ENCODE measurements at places on chromosomes 4 and X. TPM values are rescaled to one million over a fixed set of nuclear protein-coding genes. Genes with fewer than 3 reads are reported as not detected.

DNA sequence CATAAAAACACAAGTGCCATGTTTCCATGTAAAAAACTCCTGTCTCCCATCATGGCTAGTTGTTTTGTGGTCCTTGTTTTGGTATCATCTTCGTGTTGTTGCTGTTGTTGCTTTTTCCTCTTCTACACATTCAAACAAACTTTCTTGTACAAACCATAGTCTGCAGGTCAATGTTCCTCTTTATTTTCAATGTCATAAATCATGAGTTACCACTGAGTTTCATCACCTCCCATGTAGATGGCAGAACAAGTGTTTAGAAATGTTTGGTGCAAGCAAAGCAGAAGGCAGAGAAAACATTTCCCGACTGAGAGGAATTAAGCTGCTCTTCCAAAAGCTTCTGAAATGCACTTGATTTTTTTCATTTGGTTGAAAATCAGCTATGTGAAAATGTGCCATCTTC is 166.0 kb downstream of the ANTXR2 start:
- DNase-seq = no peak

Gene RUFY3
- 15.0 TPM for total RNA-seq

GRCh38 chrX:102063445-102064074 is 61.9 kb upstream of the TCEAL2 start:
- no peak for DNase-seq

DNA sequence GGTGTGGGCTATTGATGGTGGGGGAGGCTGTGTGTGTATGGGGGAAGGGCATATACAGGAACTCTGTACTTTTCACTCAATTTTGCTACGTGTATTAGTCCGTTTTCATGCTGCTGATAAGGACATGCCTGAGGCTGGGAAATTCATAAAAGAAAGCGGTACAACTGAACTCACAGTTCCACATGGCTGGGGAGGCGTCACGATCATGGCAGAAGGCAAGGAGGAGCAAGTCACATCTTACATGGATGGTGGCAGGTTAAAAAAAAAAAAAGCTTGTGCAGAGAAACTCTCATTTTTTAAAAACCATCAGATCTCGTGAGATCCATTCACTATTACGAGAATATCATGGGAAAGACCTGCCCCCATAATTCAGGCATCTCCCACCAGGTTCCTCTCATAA is 152.3 kb downstream of the NEK1 start:
- no peak for DNase-seq

DNA sequence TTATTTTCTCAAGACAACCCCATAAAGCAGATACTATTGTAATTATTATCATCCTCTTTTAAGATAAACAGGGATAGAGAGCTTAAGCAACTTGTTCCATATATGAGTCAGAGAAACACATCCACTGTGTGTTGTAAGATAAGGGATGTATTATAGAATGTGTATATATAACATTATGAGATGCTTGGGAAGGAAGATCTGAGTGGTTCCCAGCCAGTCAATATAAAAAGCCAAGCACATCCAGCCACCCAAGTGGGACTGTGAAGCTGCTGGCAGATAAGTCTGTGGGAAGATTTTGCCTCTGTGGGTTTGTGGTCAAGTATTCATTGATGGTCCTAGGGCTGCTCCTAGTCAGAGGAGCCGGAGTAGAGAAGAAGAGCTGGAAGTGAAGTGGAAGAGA is 16.5 kb upstream of the BMPR1B start:
- no peak for DNase-seq

DNA sequence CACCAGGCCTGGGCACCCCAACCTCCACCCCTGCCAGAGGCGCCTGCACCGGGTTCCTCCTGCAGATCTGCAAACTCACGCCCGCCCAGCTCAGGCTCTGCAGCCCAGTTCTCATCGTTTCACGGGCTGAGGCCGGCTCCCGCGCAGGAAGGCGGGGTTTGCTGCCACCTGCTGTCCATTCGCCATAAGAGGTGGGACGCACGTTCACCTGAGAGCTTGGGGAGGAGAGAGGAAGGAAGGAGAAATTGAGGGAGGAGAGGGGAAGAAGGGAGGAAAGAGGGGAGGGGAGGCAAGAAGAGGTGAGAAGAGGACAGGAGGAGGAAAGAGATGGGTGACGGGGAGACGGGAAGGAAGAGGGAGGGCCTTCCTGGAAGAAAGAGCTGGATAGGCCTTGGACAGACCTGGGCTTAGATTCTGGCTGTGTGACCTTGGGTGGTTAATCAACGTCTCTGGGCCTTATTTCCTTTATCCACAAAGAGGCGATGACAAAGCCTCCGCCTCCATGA is 114.5 kb downstream of the ADRA2C start:
- DNase-seq = peak; percentile 73

- peak; percentile 64 for DNase-seq
Measured at GRCh38 chrX:152817078-152817764, 13.3 kb downstream of the CETN2 start.

DNA sequence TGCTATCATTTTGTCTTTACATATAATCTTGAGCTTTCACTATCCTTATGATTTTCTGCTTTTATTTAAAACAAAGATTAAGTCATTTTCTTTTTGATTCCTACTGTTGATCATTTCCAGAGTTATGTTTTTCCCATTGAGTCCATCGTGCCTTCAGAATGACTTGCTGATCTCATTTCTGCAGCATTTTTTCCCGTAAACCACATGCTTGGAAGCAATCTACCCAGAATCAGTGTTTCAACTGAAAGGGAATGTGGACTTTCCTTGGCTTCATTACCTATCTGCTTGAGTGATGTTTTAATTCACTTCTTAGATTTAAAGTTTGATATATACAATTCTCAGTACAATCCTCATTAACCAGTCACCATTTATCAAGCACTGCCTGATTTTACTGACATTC is 192.4 kb upstream of the FSTL5 start:
- DNase-seq = no peak

DNA sequence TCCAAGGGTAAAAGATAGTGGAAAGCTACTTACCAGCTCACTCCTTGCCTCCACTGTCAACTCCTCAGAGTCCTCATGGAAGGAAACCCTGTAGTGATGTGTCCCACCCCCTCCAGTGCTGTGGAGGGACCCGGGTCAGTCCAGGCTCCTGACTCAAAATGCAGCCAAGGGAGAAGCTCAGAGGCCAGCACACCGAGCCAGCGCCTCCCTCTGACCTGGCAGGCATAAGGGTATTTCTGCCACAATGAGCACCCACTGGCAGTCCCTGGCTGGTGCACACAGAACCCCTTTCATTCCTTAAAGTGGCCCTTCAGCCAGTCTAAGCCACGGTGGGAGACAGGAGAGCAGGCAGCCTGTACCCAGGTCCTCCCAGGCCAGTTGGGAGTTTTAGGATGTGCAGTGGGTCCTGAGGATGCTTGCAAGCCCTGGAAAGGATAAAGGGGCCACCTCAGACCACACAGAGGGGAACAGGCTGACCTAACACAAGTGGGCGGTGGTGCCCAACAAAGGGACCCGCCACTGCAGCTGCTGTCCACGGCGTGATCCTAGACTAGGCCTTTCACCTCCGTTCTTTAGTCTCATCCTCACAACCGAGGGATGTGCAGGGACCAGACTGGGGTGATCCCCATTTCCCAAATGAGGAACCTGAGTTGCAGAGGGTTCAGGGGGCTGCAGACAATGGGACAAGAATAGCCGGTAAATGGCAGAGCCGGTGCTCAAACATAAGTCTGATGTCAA is 5.7 kb downstream of the JAKMIP1 start:
- no peak for DNase-seq

Gene CLCN4
- total RNA-seq = 0.26 TPM

- no peak for DNase-seq
Measured at GRCh38 chr4:167713756-167714155, 378.6 kb upstream of the ANXA10 start.

- no peak for DNase-seq
Measured at GRCh38 chrX:70190225-70190624, 12.9 kb downstream of the DGAT2L6 start.

DNA sequence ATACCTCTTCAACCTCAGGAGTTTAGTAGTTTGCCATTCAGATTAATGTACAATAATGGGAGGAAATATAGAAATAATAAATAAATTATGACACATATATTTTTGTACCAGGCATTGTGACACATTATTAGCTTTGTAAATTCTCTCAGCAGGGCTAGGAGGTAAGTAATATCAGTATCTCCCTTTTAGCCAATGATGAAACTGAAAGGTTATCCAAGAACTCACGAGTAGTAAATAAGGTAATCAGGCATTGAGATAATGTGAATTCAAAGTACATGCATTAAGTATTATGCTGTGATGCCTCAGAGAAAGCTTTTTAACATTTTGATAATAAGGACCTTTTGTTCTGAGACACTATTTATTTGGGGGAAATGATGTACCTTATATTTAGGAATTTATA is 5.3 kb upstream of the ARAP2 start:
- no peak for DNase-seq

- no peak for DNase-seq
Measured at GRCh38 chr4:95638920-95639501, 90.2 kb upstream of the UNC5C start.

- DNase-seq = no peak
Measured at GRCh38 chr4:24160358-24160757, 270.5 kb upstream of the PPARGC1A start.

DNA sequence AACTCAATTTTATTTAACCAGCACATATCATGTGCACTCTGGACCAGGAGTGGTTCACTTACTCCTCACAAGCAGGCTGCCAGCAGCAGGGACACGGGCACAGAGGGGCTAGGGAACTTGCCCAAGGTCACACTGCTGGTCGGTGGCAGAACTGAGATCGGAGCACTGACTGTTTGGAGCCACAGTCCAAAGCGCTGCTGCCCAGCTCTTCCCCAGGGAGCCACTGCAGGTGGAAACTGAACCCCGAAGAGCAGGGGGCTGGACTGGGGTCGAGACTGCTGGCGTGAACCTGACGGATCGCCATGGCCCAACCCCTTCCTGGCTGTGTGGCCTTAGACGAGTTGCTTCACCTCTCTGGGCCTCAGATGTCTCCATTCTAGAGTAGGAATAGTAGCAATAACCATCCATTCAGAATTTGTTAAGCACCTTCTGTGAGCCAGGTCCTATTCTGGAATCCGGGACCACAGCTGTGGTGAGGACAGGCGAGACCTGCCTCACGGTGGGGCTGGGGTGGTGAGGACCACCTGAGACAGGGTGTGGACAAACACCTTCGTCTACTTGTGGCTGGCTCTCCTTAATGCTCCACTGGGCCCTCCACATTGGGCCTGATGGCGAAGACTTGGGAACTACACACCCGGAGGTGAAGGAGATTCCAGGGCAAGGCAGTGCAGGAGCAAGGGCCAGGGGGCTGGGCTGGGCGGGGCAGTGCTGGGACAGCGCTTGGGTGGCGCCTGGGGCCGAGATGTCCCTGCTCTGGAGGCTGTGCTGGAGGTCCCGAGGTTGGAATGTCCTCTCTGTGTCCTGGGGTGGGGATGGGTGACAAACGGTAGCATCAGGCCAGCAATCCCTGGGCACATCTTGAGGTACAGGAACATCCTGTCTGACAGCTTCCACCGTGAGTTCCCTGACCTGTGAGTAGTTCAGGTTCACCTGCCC is 32.0 kb upstream of the KIAA0232 start:
- DNase-seq = peak; percentile 68

DNA sequence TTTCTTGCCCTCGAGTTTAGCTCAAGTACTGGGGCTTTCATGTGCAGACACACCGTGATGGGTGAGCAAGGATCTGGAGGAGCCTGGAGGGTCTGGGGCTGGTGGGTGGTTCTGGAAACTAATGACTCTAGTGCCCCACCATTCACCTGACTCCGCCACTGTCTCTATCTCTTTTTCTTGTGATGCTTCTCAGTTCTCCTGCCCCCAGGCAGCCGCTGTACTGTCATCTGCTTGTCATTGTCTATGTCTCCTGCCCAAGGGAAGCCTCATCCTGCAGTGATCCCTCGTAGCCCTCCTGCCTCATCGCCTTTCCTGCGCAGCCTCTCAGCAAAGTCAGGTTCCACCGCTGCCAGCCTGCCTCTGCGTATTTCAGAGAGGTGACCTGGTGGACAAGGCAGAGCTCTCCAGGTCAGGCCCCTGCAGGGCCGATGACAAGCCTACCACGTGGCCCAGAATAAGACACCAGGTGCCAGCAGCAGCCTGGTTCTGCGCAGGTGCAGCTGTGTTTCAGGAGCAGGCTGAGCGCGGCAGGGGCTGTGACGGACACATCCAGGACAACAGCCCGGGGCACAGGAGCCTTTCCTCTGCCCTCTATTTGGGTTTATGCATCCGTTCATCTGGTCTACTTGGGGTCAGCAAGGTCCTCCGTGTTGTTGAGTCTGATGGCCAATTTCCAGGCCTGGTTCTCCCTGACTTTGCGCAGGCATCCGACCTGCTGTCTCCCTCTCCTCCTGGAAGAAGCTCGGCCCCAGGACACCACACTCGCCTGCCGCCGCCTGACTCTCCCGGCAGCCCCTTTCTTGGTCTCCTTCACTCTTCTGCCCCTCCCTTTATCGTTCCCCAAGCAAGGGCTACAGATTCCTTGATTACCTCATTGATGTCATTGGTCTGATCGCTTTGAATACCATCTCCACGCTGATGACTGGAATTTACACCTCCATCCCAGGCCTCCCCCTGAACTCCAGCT is 30.9 kb upstream of the CDKN2AIP start:
- DNase-seq = no peak

GRCh38 chr4:24266951-24267722 is 317.2 kb downstream of the DHX15 start:
- DNase-seq = no peak

GRCh38 chr4:102534845-102535244 is 33.7 kb downstream of the NFKB1 start:
- DNase-seq = no peak

GRCh38 chr4:41258783-41259182 is 2.1 kb downstream of the UCHL1 start:
- DNase-seq = peak; percentile 63

- no peak for DNase-seq
Measured at GRCh38 chrX:153310901-153311300, 10.7 kb downstream of the PNMA6F start.

DNA sequence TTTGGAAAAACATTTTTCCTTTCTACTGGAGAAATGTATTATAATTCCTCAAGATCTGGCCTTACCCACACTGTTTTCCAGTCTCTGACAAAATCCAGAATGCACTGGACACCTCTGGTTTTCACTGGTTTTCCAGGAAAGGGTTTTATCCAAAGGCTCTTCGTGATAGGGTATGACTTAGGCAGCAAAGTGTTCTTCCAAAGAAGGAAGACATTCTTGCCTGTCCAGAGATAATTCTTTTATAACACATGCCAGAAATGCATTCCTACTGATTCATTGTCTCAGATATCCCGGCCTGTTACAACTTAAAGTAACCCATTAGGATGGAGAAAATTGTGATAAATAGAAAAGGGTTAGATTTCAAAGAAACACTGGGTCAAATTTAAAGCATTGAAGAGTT is 2343.1 kb downstream of the PCDH7 start:
- no peak for DNase-seq
